Psoas muscle (tissue), 8 donors: ENCODE measurements at places on chromosomes 2 and 18. TPM values are rescaled to one million over a fixed set of nuclear protein-coding genes. Genes with fewer than 3 reads are reported as not detected.

- H3K27me3 ChIP-seq: no peaks in the 10 kb centered on the region
- no peaks in the 10 kb centered on the region for H3K36me3 ChIP-seq
- H3K27ac ChIP-seq: no peak overlapping the region
- DNase-seq: no peak
- H3K4me1 ChIP-seq: no peaks in the 10 kb centered on the region
Observed at GRCh38 chr18:67047334-67047733, 443.4 kb upstream of the CDH19 start.

DNA sequence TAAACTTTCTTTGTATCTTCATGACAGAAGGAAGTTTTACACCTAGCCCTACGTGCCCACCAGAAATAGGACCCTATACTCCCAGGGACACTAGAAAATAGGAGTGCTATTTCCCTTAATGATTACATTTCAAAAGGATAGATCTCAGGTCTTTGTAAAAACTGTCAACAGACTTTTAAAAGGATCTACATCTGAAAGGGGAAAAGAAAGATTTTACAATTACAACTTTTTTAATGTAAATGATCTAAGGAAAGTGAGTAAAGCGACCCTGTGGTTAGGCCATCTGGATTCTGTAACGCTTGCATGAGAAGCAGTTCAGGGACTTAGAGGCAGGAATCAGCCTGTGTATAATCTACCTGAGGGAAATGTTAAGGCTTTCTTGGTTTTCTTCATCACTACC, 431.8 kb upstream of the MC4R start:
- no peaks in the 10 kb centered on the region for H3K27me3 ChIP-seq
- H3K4me3 ChIP-seq: no peak overlapping the region
- DNase-seq: no peak
- no peaks in the 10 kb centered on the region for H3K36me3 ChIP-seq
- no peak overlapping the region for H3K27ac ChIP-seq

Gene MOCOS
- 0.91 TPM for total RNA-seq

DNA sequence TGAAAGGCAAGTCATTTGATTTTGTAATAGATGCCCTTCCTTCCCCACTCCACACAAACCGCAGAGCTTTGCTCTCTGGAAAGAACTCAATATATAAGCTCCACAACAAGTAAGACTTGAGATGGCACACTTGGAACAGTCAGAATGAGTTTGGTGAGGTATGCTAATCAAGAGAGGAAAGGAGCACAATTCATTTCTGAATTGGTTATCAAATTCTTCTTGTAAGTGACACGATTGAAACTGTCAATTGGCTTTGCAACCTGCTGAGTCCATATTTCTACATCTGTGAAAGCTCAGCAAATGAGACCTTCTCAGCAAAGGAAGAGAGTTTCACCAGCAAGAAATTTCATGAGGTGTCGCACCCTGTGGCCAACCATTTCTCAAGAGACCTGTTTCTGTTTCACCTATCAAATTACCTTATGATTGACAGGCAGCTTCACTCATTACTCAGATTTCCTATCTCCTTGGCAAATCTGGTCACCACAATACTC, 19.1 kb downstream of the CTLA4 start:
- H3K4me1 ChIP-seq: no peaks in the 10 kb centered on the region
- DNase-seq: no peak
- H3K36me3 ChIP-seq: no peaks in the 10 kb centered on the region
- H3K27me3 ChIP-seq: no peaks in the 10 kb centered on the region
- no peak overlapping the region for H3K4me3 ChIP-seq
- H3K27ac ChIP-seq: no peak overlapping the region

DNA sequence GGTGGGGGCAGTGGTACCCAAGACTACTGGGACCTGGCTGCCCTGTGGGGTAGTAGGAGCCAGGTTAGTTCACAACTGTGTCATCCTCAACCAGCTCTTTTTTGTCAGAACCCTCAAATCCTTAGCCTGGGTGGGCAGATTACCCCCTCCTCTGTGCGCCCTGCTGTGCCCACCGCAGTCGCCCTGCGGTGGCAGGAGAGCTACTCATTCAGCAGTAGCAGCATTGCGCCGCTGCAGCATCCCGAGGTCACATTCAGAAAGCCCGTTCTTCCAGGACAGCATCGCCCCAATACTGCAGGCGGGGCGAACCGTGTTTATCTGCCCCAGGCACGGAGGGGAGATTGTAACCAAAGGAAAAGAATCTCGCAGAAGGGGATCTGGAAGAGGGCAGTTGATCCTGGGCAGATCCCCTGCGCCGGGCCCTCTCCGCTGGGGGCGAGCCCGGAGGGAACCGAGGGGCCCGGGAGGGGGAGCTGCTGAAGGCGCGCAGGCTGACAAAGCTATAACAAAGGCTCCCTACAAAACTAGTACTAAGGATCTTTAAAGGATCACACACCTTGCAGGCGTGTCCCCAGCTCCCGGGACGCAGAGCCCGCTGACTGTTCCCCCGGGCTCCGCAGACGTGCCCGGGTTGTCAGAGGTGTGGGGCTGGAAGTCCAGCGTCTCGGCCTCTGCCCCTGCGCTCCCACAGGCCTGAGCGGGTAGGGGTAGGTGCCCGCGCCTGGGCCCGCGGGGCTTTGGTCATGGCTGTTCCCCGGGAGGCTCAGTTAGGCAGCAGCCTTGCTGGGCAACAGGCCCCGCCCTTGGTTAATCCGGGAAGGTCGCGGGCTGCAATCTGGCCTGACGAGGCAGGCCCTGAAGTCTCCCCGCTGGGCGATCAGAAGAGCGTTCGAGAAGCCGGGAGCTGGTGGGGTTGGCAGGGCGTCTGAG, 13.2 kb downstream of the POU3F3 start:
- H3K27me3 ChIP-seq: peaks cover 48% of the 10 kb centered on the region
- peaks cover 7% of the 10 kb centered on the region for H3K4me1 ChIP-seq
- H3K4me3 ChIP-seq: no peak overlapping the region

Gene TMEM247
- total RNA-seq: not detected

GRCh38 chr2:71685941-71686611, 232.7 kb downstream of the DYSF start:
- no peaks in the 10 kb centered on the region for H3K27me3 ChIP-seq
- H3K36me3 ChIP-seq: no peaks in the 10 kb centered on the region
- DNase-seq: peak; percentile 57
- peak overlapping the region; percentile 81 for H3K27ac ChIP-seq
- peaks cover 53% of the 10 kb centered on the region for H3K4me1 ChIP-seq
